ENCODE measurements at places on chromosomes 1 and 21. TPM values are rescaled to one million over a fixed set of nuclear protein-coding genes. Genes with fewer than 3 reads are reported as not detected.

DNA sequence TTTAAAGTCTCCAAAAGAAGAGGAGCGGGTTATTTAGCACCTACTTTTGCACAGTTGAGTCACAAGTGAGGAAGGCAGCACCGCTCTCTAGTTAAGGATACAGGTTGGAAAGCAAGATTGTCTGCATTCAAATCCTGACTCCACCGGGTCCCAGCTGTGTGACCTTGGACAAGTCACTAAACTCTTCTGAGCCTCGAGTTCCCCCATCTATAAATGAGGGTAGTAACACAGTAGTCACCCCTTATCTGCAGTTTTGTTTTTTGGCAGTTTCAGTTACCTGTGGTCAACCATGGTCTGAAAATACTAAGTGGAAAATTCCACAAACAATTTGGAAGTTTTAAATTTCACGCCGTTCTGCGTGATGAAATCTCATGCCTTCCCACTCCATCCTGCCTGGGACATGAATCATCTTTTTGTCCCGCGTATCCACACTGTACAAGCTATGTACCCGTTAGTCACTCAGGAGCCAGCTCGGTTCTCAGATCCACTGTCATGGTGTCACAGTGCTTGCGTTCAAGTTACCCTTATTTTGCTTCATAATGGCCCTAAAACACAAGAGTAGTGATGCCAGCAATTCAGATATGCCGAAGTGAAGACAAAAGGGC lies 49.4 kb downstream of the CAPZB start:
- peak; percentile 81 for DNase-seq

GRCh38 chr1:213982289-213982671 lies 5.5 kb upstream of the PROX1 start:
- no peak for DNase-seq

DNA sequence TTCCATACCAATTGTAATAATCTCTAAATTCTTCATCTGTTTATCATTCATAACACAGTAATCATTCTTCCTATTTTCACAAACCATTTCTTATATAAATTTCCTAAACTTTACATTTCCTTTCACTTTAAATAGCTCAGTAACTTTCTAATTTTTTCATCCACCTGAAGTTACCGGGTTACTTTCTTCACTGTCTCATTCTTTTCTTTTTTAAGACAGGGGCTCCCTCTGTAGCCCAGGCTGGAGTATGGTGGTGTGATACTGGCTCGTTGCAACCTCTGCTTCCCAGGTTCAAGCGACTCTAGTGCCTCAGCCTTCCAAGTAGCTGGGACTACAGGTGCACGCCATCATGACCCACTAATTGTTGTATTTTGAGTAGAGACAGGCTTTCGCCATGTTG lies 41.3 kb downstream of the RERE start:
- DNase-seq = no peak

DNA sequence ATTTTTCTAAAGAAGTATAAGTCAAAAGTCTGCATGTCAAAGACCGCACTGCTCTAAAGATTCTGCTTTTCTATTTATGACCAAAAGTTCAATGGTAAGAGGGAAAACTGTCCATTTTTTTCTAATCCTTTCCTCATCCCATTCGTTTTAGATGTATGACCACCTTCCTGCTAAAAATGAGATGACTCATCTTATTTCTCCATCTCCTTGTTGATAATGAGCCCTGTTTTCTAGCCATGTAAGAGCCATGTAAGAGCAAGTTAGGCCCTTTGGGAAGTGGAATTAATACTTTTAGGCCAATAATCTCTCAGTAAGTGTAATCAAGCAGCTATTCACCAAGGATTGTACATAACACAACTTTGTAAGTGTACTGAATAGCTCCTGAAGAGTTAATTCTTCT lies 475.6 kb upstream of the B3GALT2 start:
- no peak for DNase-seq

The GPR52 gene
- 0.26 TPM for total RNA-seq

The DFFA gene
- total RNA-seq = 43.5 TPM

- no peak for DNase-seq
These were observed 36.5 kb downstream of the TNFRSF8 start for GRCh38 chr1:12099610-12100009.

DNA sequence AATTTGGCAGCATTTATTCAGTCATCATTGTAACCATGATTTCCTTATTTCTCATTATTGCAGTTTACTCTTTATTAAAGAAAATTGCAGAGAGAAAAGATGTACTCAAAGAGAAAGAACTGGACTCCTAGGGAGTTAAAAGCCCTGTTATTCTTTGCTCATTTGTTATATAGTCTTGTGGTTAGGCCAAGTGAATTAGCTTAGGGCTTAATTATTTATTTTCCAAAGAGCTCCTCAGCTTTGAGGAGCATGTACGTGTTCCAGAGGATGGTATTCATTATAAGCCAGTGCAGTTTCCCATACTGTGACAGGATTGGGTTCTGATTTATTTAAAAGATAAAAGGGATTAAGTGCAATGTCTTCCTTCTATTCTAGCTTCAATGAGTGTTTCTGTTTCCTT lies 86.4 kb downstream of the GPR161 start:
- DNase-seq = no peak

DNA sequence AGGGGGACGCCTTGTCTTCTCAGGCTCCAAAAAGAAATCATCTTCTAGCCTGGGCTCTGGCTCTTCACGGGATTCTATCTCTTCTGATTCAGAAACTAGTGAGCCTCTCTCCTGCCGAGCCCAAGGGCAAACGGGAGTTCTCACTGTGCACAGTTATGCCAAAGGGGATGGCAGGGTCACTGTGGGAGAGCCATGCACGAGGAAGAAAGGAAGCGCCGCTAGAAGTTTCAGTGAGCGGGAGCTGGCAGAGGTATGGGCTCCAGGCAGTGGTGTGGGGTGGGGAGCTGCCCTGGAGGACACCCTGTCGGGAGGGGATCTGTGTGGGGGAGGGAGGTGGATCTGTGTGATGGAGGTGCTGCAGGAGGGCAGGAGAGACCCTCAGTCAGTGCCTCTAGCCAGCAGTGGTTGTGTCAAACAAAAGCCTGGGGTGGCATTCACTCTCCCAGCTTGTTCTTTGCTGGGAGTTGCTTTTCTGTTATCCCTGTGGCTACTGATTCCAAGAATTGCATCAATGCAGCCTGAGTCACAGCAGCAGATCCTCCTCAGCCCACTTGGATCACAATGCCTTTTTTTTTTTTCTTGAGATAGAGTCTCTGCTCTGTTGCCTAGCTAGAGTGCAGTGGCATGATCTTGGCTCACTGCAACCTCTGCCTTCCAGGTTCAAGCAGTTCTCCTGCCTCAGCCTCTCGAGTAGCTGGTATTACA lies 21.8 kb downstream of the KDM4A start:
- DNase-seq = no peak
